ENCODE measurements at places on chromosomes 3 and 15.

DNA sequence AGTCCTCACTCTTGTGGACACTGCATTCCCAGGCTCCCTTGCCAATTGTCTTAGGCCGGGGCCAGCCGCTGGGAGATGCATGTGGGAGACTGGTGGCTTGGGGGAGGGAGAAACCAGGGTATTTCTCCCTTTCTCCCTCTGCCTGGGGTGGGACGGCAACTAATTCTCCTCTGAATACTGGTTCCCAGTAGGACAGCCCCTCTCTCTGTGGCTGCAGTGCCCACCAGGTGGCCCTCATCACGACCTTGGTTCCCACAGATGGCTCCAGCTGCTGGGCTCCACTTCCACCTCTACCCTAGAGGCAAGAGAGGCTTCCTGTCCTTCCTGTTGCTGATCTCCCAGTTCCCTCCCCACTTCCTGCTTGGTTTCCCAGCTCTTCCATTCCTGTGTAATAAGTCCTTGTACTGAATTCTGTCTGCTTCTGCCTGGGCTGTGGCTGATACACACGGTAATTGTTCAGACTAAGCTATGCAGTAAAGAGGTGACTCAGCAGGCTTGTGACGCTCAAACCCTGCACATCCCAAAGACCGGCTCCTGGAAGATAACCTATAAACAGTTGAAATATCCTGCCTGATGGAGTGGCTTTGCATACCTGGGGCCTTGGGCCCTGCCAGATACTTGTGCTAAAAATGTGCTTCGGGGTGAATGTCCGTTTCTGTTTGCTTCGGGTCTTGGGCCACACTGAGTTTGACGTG, 20.4 kb upstream of the COPG1 start:
- DNase-seq, result no peak

DNA sequence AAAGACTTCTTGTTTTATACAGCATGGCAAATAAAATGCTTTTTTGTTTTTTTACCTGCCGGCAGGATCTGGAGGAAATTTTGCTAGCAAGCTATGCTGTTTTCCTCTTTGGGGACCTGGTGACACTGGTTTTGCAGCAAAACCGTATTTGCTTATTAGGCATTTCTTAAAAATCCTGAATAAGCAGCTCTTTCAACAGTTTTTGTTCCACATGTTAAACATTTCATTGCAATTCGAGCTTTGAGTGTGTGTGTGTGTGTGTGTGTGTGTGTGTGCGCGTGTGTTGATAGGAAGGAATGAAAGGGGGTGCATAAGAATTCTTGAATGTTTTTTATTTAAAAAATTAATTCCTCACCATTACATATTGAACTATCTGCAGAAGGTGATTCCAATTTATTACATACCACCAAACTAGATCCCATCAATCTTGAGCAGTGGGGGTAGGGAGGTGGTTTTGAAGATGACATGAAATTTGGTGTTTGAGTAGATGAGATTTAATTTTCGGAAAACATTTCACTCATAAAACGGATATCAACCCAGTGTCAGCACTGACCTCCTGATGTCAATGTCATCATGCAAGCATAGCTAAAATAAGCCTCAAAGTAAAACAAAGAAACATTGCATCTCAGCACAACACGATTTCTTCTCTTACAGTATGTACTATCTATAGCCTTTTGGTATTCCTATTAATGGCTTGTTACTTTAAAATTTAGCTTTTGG, 17.3 kb downstream of the ZBTB38 start:
- DNase-seq, result no peak

- DNase-seq, result no peak
These were observed 36.1 kb downstream of the ST6GAL1 start for GRCh38 chr3:186966406-186966805.

DNA sequence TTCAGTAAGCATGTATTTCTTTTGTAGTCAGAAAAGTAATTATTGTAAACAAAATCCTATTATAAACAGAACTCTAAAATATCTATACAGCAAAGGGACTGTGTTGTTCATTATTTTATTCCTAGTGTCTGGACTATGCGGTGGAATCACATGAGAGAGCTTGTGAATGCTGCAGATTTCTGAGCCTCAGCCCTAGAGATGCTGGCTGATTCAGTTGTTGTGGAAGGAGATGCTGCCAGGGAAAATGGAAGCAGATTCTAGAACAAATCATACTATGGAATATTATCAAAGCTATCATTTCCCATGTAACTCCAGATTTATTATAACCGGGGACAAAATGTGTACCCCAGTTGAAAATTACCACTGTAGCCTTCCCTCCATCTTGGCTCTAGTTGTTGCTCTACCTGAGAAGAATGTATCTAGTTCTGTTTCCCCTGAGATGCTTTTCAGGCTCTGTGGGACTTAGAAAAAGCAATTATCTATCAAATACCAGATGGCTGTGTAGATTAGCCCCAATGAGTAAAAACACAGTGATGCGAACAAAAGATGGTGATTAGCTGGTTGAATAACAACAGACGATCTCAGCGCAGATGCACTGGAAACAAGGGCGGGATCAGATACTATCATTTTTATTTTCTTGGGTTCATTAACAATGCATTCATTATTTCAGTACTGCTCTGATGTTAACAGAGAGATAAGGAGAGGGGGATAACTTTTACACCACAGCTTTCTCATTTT, 131.3 kb downstream of the TMEM108 start:
- DNase-seq, result no peak

DNA sequence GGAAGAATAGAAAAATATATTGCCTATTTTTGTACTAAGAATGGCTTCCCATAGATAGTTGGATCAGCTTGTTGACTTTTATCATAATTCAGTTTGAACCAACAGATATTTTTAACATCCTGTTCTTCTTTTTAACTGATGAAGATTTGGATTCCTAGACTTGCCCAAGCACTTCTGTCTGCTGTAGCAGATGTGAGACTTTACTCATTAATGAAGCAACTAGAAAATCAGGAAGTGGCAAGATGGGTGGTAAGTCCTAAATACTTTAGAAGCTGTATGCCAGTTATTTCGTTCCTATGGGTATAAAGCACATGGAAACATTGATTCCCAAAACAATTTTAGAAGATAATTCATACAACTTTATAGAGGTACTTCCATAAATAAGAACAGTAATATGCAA, 8.4 kb downstream of the PIGB start:
- DNase-seq, result no peak

- DNase-seq, result no peak
These were observed 497 bp upstream of the RPLP1 start for GRCh38 chr15:69451951-69452691.

DNA sequence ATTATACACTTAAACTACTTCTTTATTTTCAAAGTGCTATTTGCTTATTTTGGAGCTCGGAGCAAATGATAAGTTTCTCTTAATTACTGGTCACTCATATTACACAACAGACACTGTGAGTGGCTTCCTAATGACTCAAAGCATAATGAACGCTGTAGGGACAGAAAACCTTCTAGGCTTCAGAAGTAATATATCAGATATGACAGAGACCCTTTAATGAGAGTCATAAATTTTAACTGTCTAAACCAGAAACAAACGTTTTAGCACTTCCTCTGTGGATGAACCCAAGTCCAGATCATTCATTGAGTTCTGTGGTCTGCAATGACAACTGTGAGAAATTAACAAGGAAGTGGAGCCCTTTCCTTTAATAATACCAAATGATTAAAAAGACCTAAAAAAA, 66.6 kb downstream of the ARPP21 start:
- no peak for DNase-seq

DNA sequence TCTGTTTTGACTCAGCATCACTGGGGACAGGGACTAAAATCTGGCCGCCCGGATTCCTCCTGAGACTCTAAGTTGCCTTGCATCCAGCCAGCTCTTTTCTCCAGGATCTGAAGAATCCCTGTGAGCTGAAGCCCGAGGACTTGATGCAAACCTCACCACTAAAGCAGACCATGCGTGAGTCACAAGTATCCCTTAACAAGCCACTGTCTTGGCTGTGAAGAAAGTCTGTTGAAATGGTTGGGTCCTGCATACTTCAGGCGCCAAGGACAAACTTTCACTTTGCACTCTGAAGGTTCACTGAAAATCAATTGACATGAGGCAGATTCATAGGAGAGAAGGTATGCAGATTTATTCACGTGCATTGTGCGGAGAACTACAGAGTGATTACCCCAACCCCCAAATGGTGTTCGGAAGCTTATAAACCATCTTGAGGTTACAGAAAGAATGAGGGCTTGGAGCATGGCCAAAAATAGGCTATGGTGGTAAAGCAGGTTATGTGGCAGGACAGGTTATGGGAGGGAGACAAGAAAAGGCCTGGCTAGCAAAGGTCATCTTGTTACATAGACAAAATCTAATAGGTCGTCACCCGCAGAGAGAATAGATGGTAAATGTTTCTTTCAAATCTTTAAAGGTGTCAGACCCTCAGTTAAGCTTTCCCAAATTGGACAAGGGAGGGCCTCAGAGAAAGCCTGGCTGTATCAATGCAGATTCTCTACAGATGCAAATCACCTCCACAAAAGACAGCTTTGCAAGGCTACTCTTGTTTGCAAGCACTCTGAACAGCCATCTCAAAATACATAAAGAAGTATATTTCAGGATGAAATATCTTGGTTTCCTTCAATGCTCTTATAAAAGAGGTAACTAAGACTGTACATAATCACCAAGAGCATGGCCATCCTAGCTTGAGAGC, 126.3 kb upstream of the PLAAT1 start:
- no peak for DNase-seq

GRCh38 chr3:21043139-21043538, 707.9 kb downstream of the ZNF385D start:
- DNase-seq, result no peak

- DNase-seq, result no peak
These were observed 2.8 kb downstream of the FYCO1 start for GRCh38 chr3:45992821-45993221.

DNA sequence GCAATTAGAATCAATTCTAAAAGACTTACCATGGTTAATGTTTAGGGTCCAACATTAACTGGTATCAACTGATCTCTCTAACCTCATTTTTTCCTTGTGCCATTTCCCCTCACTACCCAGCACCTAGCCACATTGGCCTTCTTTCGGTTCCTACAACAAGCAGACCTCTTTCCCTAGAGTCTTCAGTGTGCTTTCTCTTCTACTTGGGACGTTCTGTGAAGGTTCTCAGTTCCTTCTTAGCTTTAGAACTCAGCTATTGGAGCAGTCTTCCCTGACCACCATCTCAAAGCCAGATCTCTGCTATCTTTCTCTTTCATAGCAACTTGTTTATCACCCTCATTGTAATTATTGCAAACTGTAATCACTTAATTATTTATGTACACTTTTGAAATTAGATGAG, 31.5 kb upstream of the MINDY4B start:
- no peak for DNase-seq

DNA sequence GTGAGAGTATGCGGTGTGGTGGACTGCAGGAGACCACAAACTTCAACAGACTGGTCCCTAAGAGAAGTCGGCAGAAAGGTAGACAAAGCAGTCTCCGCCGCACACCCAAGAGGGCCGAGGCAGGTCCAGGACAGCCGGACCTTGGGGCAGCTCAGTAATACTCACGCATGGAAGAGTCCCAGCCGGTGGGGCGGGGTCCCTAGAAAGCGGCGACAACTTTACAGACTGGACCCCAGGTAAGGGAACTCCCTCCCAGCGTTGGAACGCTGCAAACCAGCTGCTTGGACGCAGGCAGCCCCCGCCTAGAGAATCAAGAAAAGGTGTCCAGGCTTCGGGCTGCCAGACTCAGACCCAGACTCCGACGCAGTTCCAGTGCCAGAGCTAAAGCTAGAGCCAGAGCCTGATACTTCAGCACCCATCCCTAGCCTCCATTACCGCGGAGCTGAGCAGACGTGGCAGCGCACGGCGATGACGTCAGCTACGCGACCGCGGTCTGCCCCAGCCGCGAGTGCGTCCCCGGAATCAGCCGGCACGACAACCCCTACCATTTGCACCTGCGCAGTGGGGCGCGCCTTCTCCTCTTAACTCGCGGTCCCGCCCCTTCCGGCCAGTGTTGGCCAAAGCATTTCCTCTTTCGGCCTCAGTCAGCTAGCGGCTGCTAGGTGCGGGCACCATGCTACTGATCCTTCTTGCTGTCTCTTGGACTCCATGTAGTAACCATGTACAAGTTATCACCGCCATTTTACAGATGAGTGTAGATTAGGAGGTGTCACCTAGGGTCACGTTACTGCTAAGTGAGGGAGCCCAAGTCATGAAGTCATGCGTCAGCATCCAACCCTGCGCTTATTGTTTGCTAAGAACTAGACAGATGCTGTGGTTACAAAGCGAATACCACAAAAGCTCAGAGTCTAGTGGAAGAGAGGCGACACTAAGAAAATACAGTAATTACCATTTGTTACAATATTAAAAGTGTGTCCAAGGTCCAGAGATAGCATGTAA, at the start of gene TMEM39A:
Gene TMEM39A (minus strand): TSS at position 445 of the 999 bp plus-strand sequence. CDS start 1,541 bp downstream, outside the sequence.
- peak; percentile 98 for DNase-seq

GRCh38 chr15:101043011-101043410, 123.9 kb downstream of the LRRK1 start:
- DNase-seq, result no peak

DNA sequence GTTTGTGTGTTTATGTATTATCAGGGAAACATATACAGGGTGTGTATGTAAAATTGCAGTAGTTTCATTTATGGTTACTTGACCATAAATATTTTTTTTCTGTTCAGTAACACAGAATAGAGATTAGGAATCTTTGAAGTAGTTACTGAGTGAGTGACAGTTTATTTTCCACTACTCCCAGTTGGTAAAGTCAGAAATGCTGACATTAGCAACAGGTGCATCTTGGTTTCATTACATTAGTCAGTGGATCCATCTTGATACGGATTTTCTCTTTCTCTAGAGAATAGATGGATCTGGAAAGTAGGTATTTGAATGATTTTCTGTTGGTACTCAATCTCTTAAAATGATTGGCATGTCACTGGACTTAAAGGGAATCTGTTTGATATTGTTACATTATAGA, 6.0 kb downstream of the UBE2E2 start:
- DNase-seq, result no peak

DNA sequence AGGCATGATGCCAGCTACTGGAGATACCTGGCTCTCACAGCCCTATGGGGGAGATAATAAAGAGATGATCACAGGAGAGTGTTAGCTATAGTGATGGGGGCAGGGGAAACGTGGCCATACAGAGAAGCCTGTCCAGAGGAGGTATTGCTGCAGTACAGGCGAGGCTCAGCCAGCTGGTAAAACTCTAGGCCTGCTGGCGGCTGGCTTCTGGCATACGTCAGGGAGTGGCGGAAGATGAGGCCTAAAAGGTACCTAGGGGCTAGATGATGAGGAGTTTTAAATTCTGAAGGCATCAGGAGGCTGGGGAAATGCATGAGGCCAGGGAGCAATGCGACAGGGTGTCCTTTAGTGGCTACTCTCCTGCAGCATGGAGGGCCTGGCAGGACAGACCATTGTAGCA, 110.7 kb downstream of the EEFSEC start:
- no peak for DNase-seq

- no peak for DNase-seq
These were observed 63.9 kb downstream of the CGNL1 start for GRCh38 chr15:57440167-57440566.

- no peak for DNase-seq
These were observed 164.2 kb downstream of the POLR2M start for GRCh38 chr15:57870667-57871066.

DNA sequence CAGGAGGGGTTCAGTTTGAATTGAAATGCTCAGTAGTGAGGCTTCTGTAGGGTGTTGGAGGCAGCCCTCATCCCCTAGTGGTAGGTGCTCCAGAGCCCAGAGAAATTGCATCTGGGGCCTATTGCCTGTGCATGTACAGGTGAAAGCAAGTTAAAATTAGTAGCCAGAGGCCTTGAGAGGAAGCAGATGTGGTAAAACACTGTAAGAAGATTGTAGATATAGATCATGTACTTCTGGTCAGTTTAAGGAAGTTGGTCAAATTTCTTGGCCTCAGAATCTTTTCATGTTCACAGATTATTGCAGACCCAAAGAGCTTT, 34.6 kb downstream of the IGSF10 start:
- no peak for DNase-seq

GRCh38 chr15:73678498-73678897, 5.7 kb upstream of the CD276 start:
- DNase-seq, result no peak
